Left cardiac atrium (tissue), 4 donors: ENCODE measurements at places on chromosomes 2 and 18. TPM values are rescaled to one million over a fixed set of nuclear protein-coding genes. Genes with fewer than 3 reads are reported as not detected.

- DNase-seq, result no peak
These were observed 95.7 kb downstream of the ASXL3 start for GRCh38 chr18:33673689-33674088.

- DNase-seq, result peak; percentile 95
These were observed 41.9 kb upstream of the PTMA start for GRCh38 chr2:231666171-231667095.

Gene CTDP1
- total RNA-seq, result 11.7 TPM

- no peak for DNase-seq
These were observed 80.2 kb downstream of the CDK15 start for GRCh38 chr2:201886504-201886903.

Gene DSG1
- 2.0 TPM for total RNA-seq

GRCh38 chr18:896315-896714 lies 8.4 kb upstream of the ADCYAP1 start:
- no peak for DNase-seq

GRCh38 chr2:75538521-75539490 lies 21.9 kb downstream of the EVA1A start:
- DNase-seq, result no peak

DNA sequence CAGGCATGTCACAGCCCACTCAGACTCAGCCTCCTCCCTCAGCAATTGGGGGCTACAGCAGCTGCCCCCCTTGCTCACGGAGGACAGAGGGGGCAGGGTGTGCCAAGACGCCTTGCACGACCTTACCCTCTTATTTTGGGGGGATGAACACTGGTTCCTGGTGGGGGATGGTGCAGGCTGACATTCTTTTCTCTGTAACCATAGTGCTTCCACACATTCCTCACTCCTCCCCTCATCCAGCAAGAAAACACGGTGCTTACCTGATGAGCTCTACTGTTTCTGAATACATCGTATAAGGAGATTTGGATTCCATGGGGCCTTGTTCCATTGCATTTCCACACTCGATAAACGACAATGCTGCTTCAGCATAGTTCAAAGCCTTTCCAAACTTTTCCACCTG lies 75.4 kb upstream of the REV1 start:
- DNase-seq, result no peak

Gene C1QL2
- not detected for total RNA-seq

- DNase-seq, result no peak
These were observed 1993.1 kb upstream of the CELF4 start for GRCh38 chr18:39558658-39559057.

DNA sequence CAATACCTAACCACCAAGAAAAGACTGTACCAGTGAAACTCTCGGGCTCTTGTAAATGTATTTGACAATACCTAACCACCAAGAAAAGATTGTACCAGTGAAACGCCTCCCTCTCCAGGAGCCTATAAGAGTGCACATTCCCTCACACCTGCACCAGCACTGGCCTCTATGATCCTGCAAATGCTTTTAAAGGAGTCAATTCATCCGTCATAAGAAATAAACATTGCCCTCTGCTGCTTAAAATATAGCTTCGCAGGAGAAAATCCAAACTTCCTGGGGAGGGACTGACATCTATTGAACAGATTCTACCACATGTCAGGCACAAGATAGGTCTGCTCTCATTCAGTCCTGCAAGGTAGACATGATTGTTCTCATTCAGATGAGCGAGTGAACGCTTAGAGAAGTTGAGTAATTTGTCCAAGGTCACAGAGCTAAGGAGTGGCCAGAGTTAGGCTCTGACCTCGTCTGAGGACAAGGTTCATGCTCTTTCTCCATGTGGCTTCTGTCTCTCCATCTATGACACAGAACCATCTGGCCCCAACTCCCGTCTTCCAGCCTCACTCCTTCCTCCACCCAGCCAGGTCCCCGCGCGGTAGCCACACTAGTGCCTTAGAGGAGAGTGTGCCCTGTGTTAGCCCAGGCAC lies 38.7 kb downstream of the MCFD2 start:
- peak; percentile 56 for DNase-seq

- DNase-seq, result no peak
These were observed 198.3 kb downstream of the ACKR3 start for GRCh38 chr2:236767941-236768340.

DNA sequence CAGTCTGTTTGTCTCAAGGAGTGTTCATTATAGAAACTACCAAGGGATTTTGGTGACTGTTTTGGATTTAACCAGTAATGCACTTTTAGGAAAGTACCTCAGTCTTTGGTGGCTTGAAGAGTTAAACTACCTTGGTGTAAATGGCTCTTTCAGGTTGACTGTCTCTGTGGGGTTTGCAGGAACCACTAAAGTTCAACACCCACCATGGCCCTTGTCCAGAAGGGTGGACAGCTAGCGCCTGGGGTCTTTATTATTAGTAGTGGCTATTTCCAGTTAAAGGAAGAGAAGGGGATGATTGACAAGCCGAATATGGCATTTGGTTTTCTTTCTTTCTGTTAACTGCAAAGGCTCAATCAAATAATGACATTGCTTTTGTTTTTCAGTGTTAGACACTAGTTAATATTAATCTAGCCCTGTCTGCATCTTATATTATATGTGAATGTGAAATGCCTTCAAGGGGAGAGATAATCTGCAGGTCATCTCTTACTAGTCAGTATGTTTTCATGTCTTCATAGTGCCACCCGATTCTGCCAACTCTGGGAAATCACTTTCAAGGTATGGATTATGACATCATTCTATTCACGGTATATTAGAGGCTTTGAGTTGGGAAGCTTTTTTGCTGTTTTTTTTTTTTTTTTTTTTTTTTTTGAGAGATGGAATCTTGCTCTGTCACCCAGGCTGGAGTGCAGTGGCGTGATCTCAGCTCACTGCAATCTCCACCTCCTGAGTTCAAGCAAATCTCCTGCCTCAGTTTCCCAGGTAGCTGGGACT lies 56.4 kb downstream of the MAP4K4 start:
- no peak for DNase-seq

GRCh38 chr18:34880403-34880802 lies 160.8 kb upstream of the MAPRE2 start:
- DNase-seq, result no peak

Gene RELCH
- 14.7 TPM for total RNA-seq

Gene RAX
- not detected for total RNA-seq

Gene CCDC148
- total RNA-seq, result 2.0 TPM
